ENCODE measurements at places on chromosomes 4 and X. TPM values are rescaled to one million over a fixed set of nuclear protein-coding genes. Genes with fewer than 3 reads are reported as not detected.

DNA sequence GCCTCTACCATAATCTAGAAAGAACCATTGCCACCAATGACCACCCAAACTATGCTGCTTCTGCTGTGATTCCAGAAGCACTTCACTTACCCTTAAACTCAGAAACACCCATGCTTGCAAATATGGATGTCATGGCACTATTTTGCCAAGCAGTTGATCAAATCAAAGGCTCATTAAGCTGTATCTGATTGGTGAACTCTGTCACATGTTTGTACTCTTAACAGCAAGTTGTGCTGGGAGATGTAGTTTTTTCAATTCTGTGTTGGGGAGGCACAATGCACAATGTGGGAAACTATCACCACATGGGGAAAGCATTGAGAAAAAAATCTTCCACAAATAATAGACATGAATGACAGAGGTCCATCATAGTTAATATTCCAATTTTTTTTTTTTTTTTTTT lies 19.2 kb upstream of the SPCS3 start:
- DNase-seq, result no peak

DNA sequence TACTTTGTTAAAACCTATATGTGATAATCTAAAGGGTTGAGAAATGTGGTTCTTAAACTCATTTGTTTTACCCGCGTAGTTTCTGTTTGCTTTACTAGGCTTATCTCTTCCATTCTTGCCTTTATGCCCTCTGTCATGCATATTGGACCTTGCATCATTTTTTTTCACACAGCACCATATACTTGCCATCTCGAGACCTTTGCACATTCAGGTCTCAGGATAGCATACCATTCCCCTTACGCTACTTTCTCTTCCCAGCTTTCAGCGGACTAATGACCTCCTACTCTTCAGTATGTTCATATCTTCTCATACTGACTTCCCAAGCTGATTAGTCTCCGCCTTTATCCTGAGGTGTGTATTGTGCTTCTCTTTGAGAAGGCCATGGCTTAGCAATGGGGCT lies 40.5 kb downstream of the USP38 start:
- no peak for DNase-seq

- DNase-seq, result peak; percentile 80
Measured at GRCh38 chr4:67546004-67546356, 677 bp upstream of the CENPC start.

DNA sequence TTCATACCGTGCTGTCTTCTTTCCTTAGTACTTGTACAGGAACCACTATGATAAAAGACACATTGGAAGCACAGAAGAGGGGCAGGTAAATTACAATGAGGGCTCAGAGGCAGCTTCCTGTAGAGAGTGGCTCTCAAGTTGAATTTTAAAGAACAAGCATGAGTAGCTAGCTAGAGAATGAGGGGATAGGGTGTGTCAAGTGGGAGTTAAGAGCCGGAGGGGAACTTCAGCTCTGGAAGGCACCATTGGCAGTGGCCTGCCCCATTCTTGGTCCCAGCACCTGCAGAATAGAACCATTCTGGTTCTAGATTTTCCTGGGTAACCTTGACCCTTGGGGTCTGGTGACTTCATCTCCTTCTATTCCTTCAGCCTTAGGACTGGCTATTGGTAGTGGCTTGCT lies 34.0 kb upstream of the JADE1 start:
- DNase-seq, result no peak

DNA sequence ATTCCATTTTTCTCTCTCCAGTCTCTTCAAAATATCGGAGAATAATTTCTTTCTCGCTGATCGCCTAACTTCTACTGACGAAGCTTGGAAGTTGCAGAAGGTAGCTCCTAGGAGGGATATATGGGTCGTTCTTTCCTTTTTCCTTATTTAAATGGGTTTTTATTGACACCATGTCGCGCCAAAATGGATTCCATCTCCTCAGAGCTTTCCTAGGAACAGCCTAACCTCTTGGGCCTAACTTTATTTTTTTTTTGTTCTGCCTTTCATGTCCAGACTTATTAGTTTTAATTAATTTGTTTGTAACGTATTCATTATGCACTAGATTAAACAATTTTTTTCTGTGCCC lies 359.4 kb upstream of the ZCCHC13 start:
- DNase-seq, result peak; percentile 67

GRCh38 chr4:141335166-141335565 lies 114.5 kb downstream of the ZNF330 start:
- DNase-seq, result no peak

DNA sequence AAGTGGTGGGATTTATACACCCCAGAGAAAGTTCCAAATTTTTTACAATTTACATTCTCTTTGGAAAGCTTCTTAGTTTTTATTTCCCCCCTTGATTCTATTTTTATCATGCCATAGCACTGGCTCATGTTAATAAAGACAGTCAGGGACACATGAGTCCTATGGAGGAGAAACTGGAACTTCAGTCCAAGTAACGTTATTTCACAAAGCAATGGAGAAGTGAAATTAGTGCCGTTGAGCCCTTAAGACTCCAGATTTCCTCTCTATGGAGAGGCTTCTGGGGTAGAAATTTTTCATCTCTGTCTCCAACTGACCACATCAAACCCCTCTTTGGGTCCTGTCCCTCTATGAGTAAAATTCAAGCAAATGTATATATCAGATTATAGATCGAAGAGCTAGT lies 12.8 kb upstream of the TASL start:
- no peak for DNase-seq

- no peak for DNase-seq
Measured at GRCh38 chrX:150503898-150504219, 64.6 kb upstream of the MTM1 start.

- no peak for DNase-seq
Measured at GRCh38 chr4:187070740-187071139, 347.1 kb upstream of the FAT1 start.

DNA sequence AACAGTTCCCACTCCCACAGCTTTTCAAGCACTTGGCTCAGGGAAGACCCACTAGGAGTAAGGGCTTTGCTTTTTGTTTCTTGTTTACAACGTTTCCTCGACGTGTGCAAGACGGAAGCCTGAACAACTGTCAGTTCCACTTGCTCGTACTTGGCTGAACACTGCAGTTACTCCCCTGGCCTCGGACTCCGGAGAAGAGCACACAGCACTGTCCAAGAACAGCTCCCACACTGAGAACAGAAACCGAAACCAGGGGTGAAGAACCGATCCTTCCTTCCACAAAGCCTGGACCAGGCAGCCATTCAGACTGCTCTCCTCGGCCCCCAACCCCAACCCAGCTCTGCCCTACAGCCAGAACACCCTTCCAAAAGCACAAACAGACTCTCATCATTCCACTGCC lies 25.5 kb downstream of the IRF2 start:
- DNase-seq, result no peak

DNA sequence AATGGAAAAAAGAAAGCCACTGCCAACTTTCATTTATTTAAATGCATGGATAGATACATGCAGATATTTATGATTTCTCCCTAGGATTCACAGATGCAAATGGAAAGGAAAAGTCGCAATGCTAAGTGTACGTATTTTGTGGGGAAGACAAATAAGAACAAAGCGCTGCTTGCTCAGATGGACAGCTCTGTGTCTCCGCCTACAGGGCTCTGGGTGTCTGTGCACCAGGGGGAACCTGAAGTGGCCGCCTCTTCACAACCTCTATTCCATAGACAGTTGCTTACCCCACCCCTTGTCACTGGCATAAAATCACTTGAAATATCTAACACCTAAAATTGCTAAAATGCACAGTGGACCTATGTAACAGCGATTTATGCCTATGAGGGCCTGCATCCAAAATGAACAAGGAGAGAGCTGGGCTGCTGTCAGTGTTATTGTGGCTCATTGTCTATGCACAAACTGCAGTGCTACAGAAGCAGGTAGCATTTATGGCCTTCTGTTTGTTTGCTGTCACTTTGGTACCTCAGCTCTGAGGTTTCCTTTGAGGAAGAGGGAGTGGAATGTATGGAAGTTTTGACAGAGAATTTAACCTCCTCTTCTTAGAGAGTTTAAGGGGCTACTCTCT lies 58.6 kb upstream of the PAGE1 start:
- DNase-seq, result peak; percentile 80

- no peak for DNase-seq
Measured at GRCh38 chr4:144666539-144667175, 20.7 kb downstream of the HHIP start.

- DNase-seq, result no peak
Measured at GRCh38 chr4:16029262-16029661, 54.6 kb downstream of the PROM1 start.

GRCh38 chrX:110914281-110914680 lies 118.7 kb upstream of the CHRDL1 start:
- no peak for DNase-seq

GRCh38 chrX:48465336-48465933 lies 4.6 kb downstream of the SLC38A5 start:
- DNase-seq, result peak; percentile 29

DNA sequence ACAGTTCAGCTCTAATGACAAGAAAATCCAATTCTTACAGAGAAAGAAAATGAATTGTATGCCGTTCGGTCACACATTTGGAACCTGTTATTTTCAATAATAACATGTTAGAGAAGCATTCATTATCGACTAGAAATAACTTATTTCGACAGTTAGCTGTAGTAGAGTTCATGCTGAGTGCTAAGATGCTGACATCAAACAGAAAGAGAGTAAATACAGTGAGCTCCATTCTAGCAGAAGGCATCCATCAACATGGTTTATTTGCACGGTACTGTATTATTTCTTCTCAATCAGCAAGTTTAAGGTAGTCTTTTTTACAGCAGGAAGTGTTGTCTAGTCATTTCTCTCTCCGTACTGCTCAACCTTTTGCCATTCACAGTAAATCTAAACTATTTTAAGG lies 732.1 kb downstream of the STIM2 start:
- DNase-seq, result no peak

DNA sequence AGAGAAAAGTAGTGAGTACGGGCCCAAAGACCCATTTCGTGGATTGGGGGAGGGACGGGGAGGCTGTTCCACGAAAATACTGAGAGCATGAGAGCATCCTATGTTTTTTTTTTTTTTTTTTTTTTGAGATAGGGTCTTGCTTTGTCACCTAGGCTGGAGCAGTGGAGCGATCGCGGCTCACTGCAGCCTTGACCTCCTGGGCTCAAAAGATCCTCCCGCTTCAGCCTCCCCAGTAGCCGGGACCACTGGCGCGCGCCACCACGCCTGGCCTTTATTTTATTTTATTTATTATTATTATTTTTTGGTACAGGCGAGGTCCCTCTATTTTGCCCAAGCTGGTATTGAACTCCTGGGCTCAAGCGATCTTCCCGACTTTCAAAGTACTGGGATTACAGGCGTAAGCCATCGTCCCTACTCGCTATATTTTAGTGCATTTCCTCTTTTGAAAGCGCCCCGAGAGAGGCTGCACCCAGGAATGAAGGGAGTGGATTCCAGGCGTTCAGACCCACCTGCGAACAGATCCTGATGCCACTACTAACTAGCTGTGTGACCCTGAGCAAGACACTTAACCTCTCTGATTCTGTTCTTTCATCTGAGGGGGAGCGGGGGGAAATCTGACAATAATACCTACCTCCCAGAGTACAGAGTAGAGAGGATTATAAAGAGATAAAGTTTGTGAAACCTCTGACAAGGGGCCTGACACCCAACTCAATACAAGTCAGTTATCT lies 5.4 kb upstream of the MSX1 start:
- no peak for DNase-seq

- DNase-seq, result no peak
Measured at GRCh38 chr4:162422312-162422711, 258.5 kb upstream of the FSTL5 start.

- no peak for DNase-seq
Measured at GRCh38 chr4:189600718-189601435, 339.8 kb upstream of the FRG1 start.

DNA sequence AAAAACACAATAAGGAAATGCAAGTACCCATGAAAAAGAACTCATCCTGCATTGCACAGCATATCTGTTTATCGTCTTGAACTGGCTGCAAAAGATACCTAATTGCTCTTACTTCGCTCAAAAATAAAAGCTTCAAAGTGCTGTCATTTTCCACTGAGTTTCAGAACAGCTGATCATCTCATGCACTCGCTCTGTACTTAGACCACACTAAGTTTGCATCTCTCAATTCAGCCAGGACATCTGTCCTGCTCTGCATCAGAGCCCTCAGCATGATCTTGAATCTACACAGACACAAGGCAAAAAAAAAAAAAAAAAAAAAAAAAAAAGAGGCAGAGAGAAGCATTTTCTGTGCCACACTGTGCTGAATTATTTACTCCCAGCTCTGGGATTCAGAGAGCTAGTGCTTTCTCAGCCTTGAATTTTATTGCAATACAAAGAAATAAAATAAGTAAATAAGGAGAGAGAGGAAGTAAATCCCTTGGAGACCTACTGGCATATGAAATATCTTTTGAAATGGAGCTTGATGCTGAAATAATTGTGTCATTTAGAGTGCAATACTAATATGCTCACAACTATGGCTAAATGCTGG lies 81.3 kb downstream of the PPP1R2C start:
- DNase-seq, result no peak

GRCh38 chr4:9931146-9931545 lies 90.2 kb downstream of the SLC2A9 start:
- DNase-seq, result no peak

DNA sequence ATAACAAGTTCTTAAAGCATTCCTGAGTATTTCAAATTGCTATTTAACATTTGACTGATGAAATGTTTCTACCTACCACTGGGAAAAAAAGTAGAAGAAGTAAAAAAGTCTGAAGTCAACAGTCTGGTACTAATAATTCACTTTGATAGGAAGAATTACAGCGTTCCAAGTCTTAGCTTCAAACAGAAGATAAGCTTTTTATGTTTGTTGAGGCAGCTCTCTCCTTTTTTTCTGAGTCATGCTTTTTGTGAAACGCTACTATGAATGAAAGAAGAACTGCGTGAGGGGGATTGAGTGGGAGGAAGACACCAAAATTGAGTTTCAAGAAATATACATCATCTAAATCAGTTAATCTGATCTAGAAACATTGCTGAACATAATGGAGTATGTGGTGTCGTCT lies 13.0 kb upstream of the KDR start:
- DNase-seq, result no peak

- no peak for DNase-seq
Measured at GRCh38 chrX:131840799-131841495, 182.2 kb upstream of the STK26 start.

Gene UGT2B10
- not detected for total RNA-seq

Gene NAP1L3
- not detected for total RNA-seq

Gene CD38
- total RNA-seq, result 3.6 TPM

Gene CISD2
- 70.3 TPM for total RNA-seq

Gene ODAPH
- not detected for total RNA-seq

Gene RIBC1
- 0.40 TPM for total RNA-seq

Gene FAAH2
- total RNA-seq, result not detected

Gene NAP1L2
- total RNA-seq, result not detected

Gene SLC10A6
- not detected for total RNA-seq

Gene PCSK1N
- total RNA-seq, result not detected

Gene PPARGC1A
- 0.14 TPM for total RNA-seq

Gene EDNRA
- not detected for total RNA-seq

Gene NCAPG
- 46.3 TPM for total RNA-seq

Gene PDLIM3
- total RNA-seq, result not detected

Gene POLR2B
- 125 TPM for total RNA-seq

Gene MAGEA2B
- total RNA-seq, result not detected

Gene EFHC2
- total RNA-seq, result not detected

Gene FATE1
- not detected for total RNA-seq

Gene CXCL13
- total RNA-seq, result not detected

Gene USP17L17
- total RNA-seq, result not detected

Gene RPL9
- total RNA-seq, result 5,641 TPM

Gene IDUA
- total RNA-seq, result 20.8 TPM
